ENCODE measurements at places on chromosomes 3 and 15.
A peak's percentile ranks its signal among the peaks of the same experiment; 100 is the strongest.

- no peak for DNase-seq
Measured at GRCh38 chr15:78850352-78850751, 22.3 kb upstream of the MORF4L1 start.

DNA sequence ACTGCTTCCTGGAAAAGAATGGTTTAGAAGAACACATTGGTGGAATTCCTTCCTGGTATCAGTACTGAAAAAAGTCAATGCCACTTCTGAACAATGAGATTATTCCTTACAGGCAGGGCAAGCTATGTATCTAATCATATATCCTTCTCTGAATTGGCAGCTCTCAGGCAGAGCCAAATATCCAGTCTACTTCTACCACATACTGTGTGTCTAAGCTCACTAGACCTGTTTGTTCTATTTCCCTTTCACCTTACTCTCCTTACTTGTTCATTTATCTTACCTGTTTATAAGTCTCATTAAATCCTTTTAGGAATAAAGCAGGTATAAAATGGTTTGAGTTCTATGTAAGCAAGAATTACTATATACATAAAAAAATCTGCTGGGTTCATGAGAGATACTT, 8.3 kb downstream of the SETMAR start:
- no peak for DNase-seq

GRCh38 chr3:58027704-58028317, 19.6 kb downstream of the FLNB start:
- no peak for DNase-seq

GRCh38 chr3:75272691-75273090, 391.4 kb upstream of the FRG2C start:
- DNase-seq = no peak

DNA sequence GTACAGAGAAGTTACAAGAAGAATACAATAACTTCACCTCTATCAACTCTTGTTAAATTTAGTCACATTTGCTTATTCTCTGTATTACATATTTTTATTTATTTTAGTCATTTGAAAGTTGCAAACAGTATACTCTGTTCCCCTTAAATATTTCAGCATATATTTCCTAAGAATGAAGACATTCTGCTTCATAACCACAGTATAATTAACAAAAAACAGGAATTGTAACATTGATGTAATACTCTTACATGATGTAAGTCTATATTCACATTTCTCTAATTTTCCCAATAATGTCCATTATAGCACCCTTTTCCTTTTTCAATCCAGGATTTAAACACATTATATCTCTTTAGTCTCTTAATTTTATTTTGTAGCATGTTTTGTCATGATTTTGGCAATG, 112.0 kb downstream of the AKAP13 start:
- no peak for DNase-seq

- no peak for DNase-seq
Measured at GRCh38 chr3:30069056-30069455, 537.3 kb upstream of the TGFBR2 start.

- DNase-seq = no peak
Measured at GRCh38 chr3:123439806-123440580, 8.9 kb downstream of the ADCY5 start.

DNA sequence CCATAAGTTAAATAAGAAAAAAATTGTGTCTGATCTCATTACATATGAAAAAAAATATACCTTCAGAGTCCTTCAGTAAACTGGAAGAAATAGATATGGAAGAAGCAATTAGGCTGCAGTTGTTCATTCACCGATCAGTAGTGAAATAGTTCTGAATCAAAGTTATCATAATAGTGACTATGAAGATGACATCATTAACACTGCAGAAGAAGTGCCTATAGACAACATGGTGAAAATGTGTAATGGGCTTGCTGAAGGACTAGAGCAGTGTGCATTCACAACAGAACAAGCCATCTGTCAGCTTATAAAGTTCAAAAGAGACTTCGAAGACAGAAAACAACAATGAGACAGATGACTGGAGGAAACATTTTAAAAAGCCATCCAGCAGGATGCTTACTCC, 144.5 kb downstream of the NAALADL2 start:
- no peak for DNase-seq

GRCh38 chr3:195755791-195756676, 35.3 kb downstream of the MUC20 start:
- peak; percentile 28 for DNase-seq

DNA sequence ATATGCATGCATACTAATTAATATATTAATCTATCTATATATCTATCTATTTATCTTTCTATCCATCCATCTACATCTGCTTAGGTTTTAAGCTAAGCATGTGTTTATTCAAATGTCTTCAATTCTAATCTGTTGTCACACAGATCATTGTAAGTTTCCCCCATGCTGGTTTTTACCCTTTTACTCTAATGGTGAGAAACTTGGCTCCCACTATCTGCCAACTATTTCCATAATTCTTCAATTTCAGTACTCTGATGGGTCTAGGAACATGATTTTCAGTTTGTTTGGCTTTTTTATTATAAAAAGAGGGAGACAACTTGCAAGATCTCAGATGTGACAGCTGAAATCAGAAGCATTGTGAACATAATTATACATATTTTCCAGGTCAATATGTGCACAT, 773.8 kb downstream of the PLOD2 start:
- DNase-seq = no peak

DNA sequence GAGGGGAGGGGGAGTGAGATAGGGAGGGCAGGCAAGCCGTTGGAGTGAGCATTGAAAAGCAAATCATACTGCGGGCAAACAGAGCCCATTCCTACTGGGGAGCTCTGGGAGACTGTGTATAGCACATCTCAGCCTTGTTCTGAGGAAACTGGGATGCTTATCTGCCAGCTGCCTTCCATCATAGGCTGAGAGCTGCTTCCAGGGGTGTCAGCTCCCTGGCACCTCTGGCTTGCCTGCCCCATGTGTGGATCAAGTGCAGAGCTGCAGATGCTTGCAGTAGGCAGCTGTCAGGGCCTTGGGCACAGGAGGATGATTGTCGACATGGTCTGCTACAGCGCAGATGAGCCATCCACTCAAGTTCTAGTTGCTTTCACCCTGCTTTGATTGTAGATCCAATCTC, 86.8 kb downstream of the CHRNA7 start:
- DNase-seq = no peak

GRCh38 chr15:55694652-55695150, 48.3 kb downstream of the PRTG start:
- DNase-seq = no peak

GRCh38 chr3:54550221-54550977, 377.5 kb downstream of the LRTM1 start:
- no peak for DNase-seq

- no peak for DNase-seq
Measured at GRCh38 chr3:188624828-188625227, 470.9 kb downstream of the LPP start.

- DNase-seq = no peak
Measured at GRCh38 chr3:72347819-72348319, 500.4 kb downstream of the SHQ1 start.

- no peak for DNase-seq
Measured at GRCh38 chr3:38578551-38578950, 70.9 kb downstream of the SCN5A start.

DNA sequence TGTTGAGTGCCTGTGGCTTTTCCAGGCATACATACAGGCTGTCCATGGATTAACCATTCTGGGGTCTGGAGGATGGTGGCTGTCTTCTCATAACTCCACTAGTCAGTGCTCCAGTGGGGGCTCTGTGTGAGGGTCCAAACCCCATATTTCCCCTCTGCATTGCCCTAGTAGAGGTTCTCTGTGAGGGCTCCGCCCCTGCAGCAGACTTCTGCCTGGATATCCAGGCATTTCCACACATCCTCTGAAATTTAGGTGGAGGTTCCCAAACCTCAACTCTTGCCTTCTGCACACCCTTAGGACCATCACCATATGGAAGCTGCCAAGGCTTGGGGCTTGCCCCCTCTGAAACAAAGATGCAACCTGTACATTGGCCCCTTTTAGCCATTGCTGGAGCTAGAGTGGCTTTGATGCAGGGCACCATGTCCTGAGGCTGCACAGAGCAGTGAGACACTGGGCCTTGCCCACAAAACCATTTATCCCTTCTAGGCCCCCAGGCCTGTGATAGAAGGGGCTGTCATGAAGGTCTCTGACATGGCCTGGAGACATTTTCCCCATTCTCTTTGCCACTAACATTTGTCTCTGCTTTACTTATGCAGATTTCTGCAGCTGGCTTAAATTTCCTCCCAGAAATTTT, 400.1 kb upstream of the MDFIC2 start:
- no peak for DNase-seq

- DNase-seq = no peak
Measured at GRCh38 chr15:63176302-63176701, 13.1 kb upstream of the RAB8B start.

- peak; percentile 10 for DNase-seq
Measured at GRCh38 chr3:113533534-113533892, 1.2 kb downstream of the SIDT1 start.

DNA sequence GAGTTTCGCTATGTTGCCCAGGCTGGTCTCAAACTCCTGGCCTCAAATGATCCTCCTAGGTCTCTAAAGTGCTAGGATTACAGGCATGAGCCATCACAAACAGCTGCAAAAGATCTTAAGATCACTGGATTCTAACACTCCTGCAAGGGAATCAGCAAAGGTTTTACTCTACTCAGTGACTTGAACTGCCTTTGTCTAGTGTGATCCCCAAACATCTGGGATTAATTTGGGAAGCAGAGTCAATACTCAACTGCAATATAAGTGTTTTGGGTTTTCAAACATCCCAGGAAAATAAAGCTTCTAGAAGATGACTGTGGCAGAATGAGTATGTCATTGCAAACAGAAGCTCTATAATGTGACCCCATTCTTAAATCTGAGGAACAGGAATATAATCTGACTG, 7.2 kb downstream of the SPG21 start:
- DNase-seq = no peak

DNA sequence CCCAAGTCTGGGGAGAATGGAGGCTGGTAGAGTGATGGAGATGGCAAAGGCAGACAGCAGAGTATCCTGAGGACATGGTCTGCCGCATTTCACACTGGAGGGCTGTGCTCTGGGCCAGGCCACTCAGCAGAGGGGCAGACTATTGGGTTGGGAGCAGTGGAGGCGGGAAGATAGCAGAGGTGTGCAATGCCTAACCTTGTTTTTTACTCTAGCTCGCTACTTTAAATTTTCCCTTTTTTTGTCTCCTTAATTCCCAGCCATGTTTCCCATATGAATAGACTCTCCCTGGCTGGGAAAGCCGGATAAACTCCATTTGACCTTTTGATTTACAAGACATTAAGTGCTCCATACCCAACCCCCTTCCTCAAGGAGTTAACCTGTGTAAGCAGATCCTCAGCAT, 33.5 kb upstream of the ST6GAL1 start:
- DNase-seq = no peak

GRCh38 chr3:64888165-64888564, 200.4 kb upstream of the ADAMTS9 start:
- no peak for DNase-seq

DNA sequence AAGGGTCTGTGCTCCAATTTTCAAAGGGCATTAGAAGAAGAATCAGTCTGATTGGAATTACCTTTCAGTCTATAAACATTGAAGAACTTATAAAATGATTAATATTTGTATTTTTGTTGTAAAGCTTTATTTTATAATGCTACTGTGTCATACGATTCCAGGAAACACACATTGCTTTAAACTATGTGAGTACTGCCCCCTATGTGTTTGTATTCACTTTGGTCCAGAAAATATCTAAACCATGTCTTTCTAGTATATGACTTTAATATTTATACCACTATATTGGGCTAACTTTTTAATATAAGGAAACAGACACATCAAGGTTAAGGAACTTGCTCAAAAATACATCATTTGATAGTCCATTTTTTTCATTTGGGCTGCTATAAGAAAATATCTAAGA, 3.2 kb upstream of the RIOX2 start:
- DNase-seq = no peak

- no peak for DNase-seq
Measured at GRCh38 chr15:81784751-81785150, 261.1 kb downstream of the MEX3B start.

GRCh38 chr3:118636841-118637240, 397.8 kb downstream of the IGSF11 start:
- DNase-seq = no peak

DNA sequence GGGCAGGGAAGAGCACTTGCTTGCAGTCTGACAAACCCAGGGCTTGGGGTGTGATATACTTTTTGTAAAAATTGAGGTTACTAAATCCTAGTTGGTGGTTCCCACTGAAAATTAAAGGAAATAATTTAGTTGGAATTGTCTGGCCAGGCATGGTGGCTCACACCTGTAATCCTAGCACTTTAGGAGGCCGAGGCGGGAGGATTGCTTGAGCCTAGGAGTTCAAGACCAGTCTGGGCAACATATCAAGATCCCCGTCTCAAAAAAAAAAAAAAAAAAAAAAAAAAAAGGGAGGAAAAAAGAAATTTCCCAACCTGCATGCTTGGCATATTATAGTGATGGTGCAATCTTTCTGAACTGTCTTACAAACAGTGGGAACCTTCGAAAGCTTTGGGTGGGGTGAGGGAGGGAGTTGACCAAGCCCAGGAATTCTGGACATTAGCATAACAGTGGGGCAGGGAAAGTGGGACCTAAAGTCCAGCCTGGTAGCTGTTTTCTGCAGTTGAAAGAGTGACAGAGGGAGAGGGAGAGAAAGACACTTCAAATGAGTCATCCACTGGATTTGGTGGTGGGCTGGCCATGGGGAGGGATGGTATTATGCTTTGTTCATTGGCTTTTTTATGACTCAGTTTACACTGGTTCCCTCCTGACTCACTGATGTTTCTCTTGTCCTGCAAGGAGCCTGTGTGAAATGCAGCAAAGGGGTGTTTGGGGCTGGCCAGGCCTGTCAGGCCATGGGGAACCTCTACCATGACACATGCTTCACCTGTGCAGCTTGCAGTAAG, 41.1 kb downstream of the LIMD1 start:
- DNase-seq = no peak

- DNase-seq = no peak
Measured at GRCh38 chr3:195597848-195598247, 14.1 kb upstream of the APOD start.

DNA sequence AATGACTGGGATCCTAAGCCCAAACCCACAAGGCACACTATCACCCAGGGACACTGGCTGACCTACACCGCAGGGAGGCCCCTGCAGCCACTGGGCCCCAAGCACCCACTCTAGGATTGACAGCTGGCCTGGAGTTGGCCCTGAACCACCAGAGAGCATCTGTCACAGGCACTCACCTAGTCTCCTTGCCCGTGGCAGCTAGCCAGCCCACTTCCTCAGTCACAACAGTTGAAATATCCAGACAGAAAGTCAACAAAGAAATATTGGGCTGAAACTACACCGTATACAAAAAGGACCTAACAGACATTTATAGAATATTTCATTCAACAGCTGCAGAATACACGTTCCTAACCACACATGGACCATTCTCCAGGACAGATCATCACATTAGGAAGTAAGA, 5.2 kb upstream of the SPINK8 start:
- no peak for DNase-seq

GRCh38 chr3:128663151-128663550, 12.5 kb upstream of the RPN1 start:
- no peak for DNase-seq

All from stimulated activated CD4-positive, alpha-beta T cell treated with anti-CD3 and anti-CD28 coated beads, Interleukin-12 subunit alpha, Interleukin-12 subunit beta, amount 100 ng/mL, for 48 hours (primary cell).